Right cardiac atrium (tissue), 5 donors: ENCODE measurements at places on chromosomes 2 and 18. TPM values are rescaled to one million over a fixed set of nuclear protein-coding genes. Genes with fewer than 3 reads are reported as not detected.

CYP26B1 gene
- polyA plus RNA-seq: 7.2 TPM

EVX2 gene
- not detected for polyA plus RNA-seq

CDH7 gene
- polyA plus RNA-seq: 0.07 TPM

PTRHD1 gene
- polyA plus RNA-seq: 29.3 TPM

RAX gene
- polyA plus RNA-seq: not detected

FKBP7 gene
- 11.7 TPM for polyA plus RNA-seq

CNDP1 gene
- polyA plus RNA-seq: 0.05 TPM

CROCC2 gene
- not detected for polyA plus RNA-seq

SERPINB13 gene
- polyA plus RNA-seq: not detected

ANKRD30BL gene
- not detected for polyA plus RNA-seq

KIF3C gene
- polyA plus RNA-seq: 3.1 TPM

FRZB gene
- 2.8 TPM for polyA plus RNA-seq

MYCN gene
- polyA plus RNA-seq: 0.29 TPM

SP140 gene
- polyA plus RNA-seq: 0.36 TPM

LYG1 gene
- 0.84 TPM for polyA plus RNA-seq

PRKAG3 gene
- polyA plus RNA-seq: 0.07 TPM

SAG gene
- polyA plus RNA-seq: not detected

CD8B gene
- 0.20 TPM for polyA plus RNA-seq

GPR17 gene
- 4.0 TPM for polyA plus RNA-seq

APOB gene
- polyA plus RNA-seq: 3.6 TPM

EN1 gene
- polyA plus RNA-seq: not detected

TEX44 gene
- not detected for polyA plus RNA-seq

DOK6 gene
- 3.9 TPM for polyA plus RNA-seq

CPS1 gene
- 1.2 TPM for polyA plus RNA-seq

TUBA3E gene
- polyA plus RNA-seq: 28.8 TPM

ACAA2 gene
- 146 TPM for polyA plus RNA-seq

CCL20 gene
- polyA plus RNA-seq: not detected

LRP2 gene
- 0.16 TPM for polyA plus RNA-seq

DYNAP gene
- not detected for polyA plus RNA-seq
